Psoas muscle (tissue), 8 donors: ENCODE measurements at places on chromosomes 5 and 9. TPM values are rescaled to one million over a fixed set of nuclear protein-coding genes. Genes with fewer than 3 reads are reported as not detected.

GRCh38 chr5:19930451-19930850 lies 57.5 kb downstream of the CDH18 start:
- no peaks in the 10 kb centered on the region for H3K4me1 ChIP-seq
- H3K27ac ChIP-seq: no peak overlapping the region
- no peak overlapping the region for H3K4me3 ChIP-seq
- no peak for DNase-seq

- no peaks in the 10 kb centered on the region for H3K27me3 ChIP-seq
- DNase-seq: no peak
- no peak overlapping the region for H3K4me3 ChIP-seq
- H3K36me3 ChIP-seq: peaks cover 27% of the 10 kb centered on the region
- H3K27ac ChIP-seq: peak overlapping the region; percentile 53
Measured at GRCh38 chr9:128902351-128903078, 18.3 kb upstream of the PHYHD1 start.

DNA sequence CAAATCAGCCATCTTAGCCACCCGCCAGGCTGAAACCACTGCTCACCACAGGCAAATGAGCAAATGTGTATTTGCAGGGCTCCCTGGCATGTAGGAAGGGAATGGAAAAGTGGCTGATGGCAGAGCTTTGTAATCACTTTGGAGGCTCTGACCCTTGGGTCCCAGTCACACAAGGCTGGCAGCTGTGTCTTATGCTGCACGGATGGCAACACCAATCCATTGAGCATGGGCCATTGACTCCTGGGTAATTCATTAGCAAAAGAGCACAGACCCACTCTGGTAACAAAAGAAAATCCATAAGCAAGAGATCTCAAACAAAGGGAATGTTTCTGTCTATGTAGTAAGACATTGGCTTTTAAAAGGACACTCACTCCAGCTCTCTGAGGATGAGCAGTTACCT lies 57.6 kb downstream of the SPOCK1 start:
- H3K4me1 ChIP-seq: no peaks in the 10 kb centered on the region
- H3K4me3 ChIP-seq: no peak overlapping the region
- H3K27ac ChIP-seq: no peak overlapping the region
- no peaks in the 10 kb centered on the region for H3K27me3 ChIP-seq
- H3K36me3 ChIP-seq: no peaks in the 10 kb centered on the region

DNA sequence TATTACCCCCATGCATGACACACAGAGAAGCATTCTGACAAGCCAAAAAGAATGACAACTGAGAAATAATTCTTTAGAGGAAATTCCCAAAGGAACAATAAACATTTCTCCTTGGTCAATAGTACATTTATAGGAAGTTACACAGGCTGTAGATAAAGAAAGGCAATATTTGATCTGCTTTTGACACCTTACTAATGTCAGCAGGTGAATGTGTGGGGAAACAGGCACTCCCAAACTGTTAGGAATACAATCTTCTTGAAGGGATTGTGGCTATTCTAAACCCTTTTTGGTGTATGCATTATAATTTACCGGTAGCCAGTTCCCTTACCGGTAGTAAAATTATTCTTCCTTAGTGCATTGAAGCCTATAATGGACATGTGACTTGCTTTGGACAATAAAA lies 116.1 kb upstream of the FTMT start:
- no peak overlapping the region for H3K27ac ChIP-seq
- no peaks in the 10 kb centered on the region for H3K36me3 ChIP-seq
- no peak overlapping the region for H3K4me3 ChIP-seq
- H3K4me1 ChIP-seq: peaks cover 12% of the 10 kb centered on the region
- no peak for DNase-seq
- no peaks in the 10 kb centered on the region for H3K27me3 ChIP-seq

DNA sequence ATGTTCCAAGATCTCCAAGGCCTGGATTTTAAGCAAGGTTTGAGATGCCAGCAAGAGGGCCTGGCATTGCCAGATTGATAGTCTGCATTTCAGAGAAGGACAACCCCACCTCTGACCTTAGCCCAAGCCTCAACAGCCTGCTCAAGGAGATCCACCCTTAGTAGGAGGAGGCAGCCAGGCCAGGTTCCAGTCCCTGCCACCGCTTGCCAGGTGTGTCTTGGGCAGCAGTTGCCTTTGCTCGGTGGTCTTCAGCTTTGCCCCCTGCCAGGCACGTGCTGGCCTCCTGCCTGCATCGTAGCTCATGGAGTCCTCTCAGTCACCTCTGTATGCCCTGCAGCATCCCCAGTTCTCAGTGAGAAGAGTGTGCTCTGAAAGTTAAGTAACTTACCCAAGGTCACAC lies 134.2 kb downstream of the KCNIP1 start:
- H3K36me3 ChIP-seq: no peaks in the 10 kb centered on the region
- H3K4me3 ChIP-seq: no peak overlapping the region
- no peaks in the 10 kb centered on the region for H3K27me3 ChIP-seq
- H3K27ac ChIP-seq: no peak overlapping the region
- H3K4me1 ChIP-seq: no peaks in the 10 kb centered on the region
- no peak for DNase-seq

DNA sequence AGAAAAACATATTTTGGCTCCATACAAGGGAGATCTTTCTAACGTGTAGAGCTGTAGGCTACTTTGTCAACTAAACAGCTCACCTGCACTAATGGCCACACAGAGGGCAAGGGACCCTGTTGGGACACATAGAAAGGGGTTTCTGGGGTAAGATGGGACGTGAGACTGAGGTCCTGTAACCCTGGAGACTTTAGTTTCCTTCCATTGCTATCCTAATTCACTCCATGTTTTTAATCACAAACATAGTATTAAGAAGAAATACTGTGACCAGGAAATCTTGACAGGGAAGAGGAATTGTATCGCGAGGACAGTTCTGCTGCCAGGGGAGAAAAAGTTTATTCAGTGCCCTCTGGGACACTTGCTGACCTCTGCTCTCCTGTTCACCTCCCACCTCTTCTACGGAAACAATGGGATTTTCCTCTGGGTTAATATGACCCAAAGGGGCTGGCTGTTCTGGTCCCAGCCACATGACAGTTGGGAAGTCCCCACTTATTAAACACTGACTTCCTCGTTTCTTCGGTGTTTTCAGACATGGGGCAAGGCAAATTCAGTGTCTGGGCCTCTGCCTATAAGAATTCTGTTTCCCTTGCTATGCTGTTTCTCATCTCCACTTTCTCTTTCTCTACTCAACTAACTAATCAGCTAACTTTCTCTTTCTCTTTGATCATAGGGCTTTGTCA lies 106.9 kb upstream of the SEMA6A start:
- H3K4me1 ChIP-seq: no peaks in the 10 kb centered on the region
- no peaks in the 10 kb centered on the region for H3K36me3 ChIP-seq
- no peak overlapping the region for H3K4me3 ChIP-seq
- no peak overlapping the region for H3K27ac ChIP-seq
- no peaks in the 10 kb centered on the region for H3K27me3 ChIP-seq
- no peak for DNase-seq

- no peaks in the 10 kb centered on the region for H3K4me1 ChIP-seq
- no peak overlapping the region for H3K4me3 ChIP-seq
- peak; percentile 36 for DNase-seq
- no peaks in the 10 kb centered on the region for H3K36me3 ChIP-seq
Measured at GRCh38 chr9:19146441-19147024, 19.2 kb upstream of the PLIN2 start.

- peaks cover 60% of the 10 kb centered on the region for H3K27me3 ChIP-seq
- H3K36me3 ChIP-seq: no peaks in the 10 kb centered on the region
- no peaks in the 10 kb centered on the region for H3K4me1 ChIP-seq
- no peak overlapping the region for H3K27ac ChIP-seq
- no peak overlapping the region for H3K4me3 ChIP-seq
Measured at GRCh38 chr9:126631254-126631653, 17.5 kb downstream of the LMX1B start.

DNA sequence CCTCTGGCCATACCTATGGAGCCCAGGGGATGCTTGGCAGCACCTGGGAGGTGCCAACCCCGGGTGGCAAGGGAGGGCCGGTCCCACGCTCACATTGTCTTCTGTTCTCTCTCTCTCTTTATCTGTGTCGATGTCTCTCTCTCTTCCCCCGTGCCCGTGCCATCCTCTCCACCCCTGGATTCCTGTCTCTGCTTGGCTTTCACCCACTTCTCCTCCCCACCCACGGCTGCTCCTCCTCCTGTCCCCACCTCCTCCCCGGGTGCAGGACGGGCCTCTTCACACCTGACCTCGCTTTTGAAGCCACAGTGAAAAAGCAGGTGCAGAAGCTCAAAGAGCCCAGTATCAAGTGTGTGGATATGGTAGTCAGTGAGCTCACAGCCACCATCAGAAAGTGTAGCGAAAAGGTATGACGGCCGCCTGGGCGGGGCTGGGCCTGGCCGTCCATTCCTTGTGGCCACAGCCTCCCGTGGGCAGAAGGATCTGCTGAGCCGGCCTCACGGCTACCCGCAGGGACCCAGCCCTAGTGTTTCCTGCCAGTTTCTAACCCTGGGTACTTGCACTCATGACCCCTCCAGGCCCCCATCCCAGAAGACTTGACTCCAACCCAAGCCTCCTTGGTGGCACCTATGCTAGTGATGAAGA lies 22.7 kb downstream of the DNM1 start:
- H3K4me3 ChIP-seq: no peak overlapping the region
- H3K27ac ChIP-seq: no peak overlapping the region
- DNase-seq: no peak
- H3K4me1 ChIP-seq: no peaks in the 10 kb centered on the region

DNA sequence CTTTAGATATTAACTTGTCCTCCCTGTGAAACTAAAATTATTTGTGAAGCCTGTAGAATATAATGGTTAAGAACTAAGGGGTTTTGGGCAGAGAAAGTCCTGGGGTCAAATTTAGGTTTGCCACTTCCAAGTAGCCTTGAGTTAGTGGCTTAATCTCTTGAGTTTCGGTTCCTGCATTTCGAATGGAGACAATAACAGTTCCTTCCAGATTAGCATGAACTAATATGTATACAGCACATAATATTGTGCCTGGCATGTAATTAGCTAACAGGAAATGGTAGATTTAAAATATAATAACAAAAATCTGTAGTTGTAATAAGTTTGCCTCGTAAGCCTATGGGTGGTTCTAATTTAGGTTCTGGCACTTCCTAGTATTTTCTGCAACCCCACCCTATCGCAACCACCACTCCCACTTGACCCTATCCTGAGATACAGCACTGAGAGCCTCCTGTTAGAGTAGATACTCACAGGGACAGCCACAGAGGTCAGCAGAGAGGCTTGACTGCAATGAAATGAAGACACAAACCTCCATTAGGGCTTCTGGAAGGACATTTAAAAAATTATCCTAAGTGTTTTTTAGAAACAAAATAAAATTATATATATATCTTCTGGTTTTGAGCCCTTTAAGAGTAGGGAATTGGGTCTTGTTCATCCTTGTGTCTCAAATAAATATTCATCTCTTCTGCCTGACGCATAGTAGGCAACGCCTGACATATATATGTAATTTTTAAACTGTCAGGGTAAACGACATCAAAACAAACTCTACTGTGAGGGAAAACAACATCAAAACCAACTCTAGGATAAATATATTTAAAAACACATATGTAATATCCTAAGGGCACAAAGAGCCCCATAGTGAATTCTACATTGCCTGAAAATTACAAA lies 8.5 kb downstream of the SPINK9 start:
- H3K4me3 ChIP-seq: no peak overlapping the region
- H3K36me3 ChIP-seq: no peaks in the 10 kb centered on the region

DNA sequence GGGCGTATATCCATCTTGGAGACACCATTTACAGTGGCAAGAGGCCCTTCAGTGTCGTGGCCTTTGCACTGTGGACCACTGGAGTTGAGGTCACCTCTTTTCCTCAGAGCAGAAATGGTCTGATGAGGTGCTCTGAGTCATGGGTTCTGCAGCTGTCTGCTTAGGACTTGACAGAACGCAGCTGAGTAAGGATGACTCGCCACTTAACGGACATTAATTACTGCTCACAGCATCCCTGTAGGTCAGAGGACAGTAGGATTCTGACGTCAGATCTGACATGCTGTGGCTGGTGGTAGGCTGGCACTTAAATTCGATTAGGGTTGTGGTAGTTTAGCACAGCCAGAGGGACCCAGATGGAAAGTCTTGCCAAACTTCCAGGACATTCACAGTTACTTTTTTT lies 479.4 kb downstream of the DMAC1 start:
- no peak for DNase-seq
- H3K27me3 ChIP-seq: no peaks in the 10 kb centered on the region
- no peak overlapping the region for H3K4me3 ChIP-seq
- peaks cover 11% of the 10 kb centered on the region for H3K4me1 ChIP-seq

- DNase-seq: peak; percentile 96
- peaks cover 71% of the 10 kb centered on the region for H3K4me1 ChIP-seq
- no peaks in the 10 kb centered on the region for H3K27me3 ChIP-seq
- H3K27ac ChIP-seq: peak overlapping the region; percentile 84
- no peaks in the 10 kb centered on the region for H3K36me3 ChIP-seq
Measured at GRCh38 chr9:131650254-131650653, 89.6 kb downstream of the RAPGEF1 start.

DNA sequence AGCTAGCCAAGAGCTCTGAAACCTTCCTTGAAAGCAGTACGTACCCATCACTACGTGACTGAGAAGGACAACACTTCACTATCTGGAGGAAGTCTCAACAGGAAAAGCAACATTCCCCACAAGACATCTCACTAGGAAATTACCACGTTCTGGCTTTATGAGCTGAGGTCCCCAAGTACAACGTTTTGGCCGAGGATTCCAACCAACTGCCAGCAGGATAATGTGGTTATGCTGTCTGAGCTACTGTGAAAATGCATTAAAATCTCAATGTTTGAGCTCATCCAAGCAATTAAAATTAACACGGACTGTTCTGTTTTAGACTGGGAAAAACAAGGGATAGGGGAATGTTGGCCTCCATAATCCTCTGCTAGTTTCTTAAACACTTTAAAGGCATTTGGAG lies 16.4 kb downstream of the MED27 start:
- no peak for DNase-seq
- no peak overlapping the region for H3K27ac ChIP-seq
- H3K36me3 ChIP-seq: no peaks in the 10 kb centered on the region
- H3K27me3 ChIP-seq: no peaks in the 10 kb centered on the region

DNA sequence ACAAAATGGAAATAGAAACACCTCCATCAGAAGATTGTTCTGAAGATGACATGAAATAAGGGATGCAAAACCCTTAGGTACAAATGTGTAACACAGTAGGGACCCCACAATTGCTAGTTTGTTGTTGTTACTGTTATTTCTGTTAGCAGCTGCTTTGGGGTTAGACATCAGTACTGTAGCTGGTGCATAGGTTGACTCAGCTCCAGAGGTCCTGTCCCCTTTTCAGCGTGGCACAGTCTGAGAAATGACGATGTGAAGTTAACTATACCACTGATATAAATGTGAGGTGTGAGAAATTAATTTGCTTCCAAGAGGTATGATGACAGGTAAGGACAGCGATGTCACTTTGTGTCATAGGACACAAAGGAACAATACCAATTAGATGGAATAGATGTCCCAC lies 384.6 kb upstream of the KLF4 start:
- no peak overlapping the region for H3K4me3 ChIP-seq
- H3K27me3 ChIP-seq: no peaks in the 10 kb centered on the region
- no peak overlapping the region for H3K27ac ChIP-seq
- no peak for DNase-seq

- no peaks in the 10 kb centered on the region for H3K27me3 ChIP-seq
- DNase-seq: no peak
- H3K4me3 ChIP-seq: no peak overlapping the region
- H3K36me3 ChIP-seq: no peaks in the 10 kb centered on the region
- H3K27ac ChIP-seq: no peak overlapping the region
Measured at GRCh38 chr9:97966493-97966892, 16.6 kb upstream of the ANP32B start.

ESM1 gene
- total RNA-seq: not detected

BAAT gene
- 0.30 TPM for total RNA-seq

ACTBL2 gene
- total RNA-seq: not detected

BICD2 gene
- 28.7 TPM for total RNA-seq

CNOT6 gene
- total RNA-seq: 9.1 TPM

KLF9 gene
- total RNA-seq: 29.5 TPM

ROR2 gene
- total RNA-seq: 0.11 TPM

SMIM33 gene
- not detected for total RNA-seq

MYORG gene
- total RNA-seq: 21.3 TPM

SOHLH1 gene
- total RNA-seq: not detected

MARCOL gene
- not detected for total RNA-seq
